Activated naive CD4-positive, alpha-beta T cell treated with anti-CD3 and anti-CD28 coated beads for 36 hours (primary cell): ENCODE measurements at places on chromosomes 1 and 21. TPM values are rescaled to one million over a fixed set of nuclear protein-coding genes. Genes with fewer than 3 reads are reported as not detected.

DNA sequence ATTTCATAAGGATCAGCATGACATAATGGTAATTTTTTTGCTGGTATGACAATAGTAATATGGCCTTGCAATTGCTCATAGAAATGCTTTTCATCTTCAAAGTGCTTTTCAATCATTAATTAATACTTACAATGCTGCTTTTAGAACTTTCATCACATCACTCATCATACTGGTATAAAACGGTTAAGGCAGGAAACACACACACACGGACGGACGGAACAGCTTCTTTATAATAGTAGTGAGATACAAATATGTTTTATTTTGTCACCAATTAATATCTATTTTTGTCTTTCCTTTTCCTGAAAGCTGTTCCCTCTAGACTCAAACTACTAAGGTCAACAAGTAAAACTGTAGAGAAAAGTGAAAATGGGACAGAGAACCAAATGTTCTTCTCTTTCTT lies 353.9 kb upstream of the PKN2 start:
- no peak for DNase-seq

DNA sequence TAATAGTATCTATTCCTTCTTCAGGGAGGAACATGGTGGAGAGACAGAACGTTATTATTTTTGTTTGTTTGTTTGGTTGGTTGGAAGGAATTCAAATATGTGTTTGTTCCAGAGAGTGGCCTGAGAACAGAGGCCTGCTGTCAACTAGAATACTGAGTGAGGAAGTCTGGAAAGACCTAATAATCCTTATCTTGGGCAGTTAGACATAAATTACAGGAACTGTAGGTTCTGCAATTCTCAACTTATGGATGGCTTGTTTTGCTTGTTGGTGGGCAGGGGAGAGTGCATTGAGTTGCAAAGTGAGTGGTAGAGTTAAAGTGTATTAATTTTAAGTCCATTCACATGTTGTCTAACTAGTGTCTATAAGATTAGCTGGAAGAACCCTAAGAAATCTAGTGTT lies 197.6 kb downstream of the BACH1 start:
- DNase-seq = no peak

Gene WDR64
- total RNA-seq = not detected

Gene FAM151A
- not detected for total RNA-seq
